ENCODE measurements at places on chromosomes 7 and 10. TPM values are rescaled to one million over a fixed set of nuclear protein-coding genes. Genes with fewer than 3 reads are reported as not detected.

The CREM gene
- 26.9 TPM for total RNA-seq

The PNLIPRP1 gene
- total RNA-seq: not detected

- no peaks in the 10 kb centered on the region for H3K27me3 ChIP-seq
- H3K36me3 ChIP-seq: peaks cover 32% of the 10 kb centered on the region
- no peak for DNase-seq
- no peaks in the 10 kb centered on the region for H3K4me1 ChIP-seq
- no peak overlapping the region for H3K27ac ChIP-seq
- H3K4me3 ChIP-seq: no peak overlapping the region
Observed at GRCh38 chr10:67912331-67912946, 28.0 kb downstream of the SIRT1 start.

DNA sequence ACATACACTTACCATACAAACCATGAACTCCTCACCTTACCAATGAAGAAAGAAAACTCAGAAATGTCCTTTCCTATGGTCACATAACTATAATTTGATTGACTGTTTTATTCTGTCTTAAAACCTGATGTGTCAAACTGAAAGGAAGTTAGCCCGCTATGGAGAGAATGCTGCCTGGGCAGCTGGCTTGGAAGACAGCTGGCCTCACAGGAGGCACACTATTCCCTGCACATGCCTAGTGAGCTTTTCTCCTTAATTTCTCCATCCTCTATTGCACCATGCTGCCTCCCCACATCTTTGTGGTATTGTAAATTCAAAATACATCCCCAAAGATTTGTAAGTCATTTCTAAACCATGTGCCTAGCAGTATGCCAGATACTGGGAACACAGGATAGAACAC, 163.3 kb downstream of the STK31 start:
- H3K27ac ChIP-seq: no peak overlapping the region
- H3K27me3 ChIP-seq: peaks cover 19% of the 10 kb centered on the region
- no peak overlapping the region for H3K4me3 ChIP-seq
- no peaks in the 10 kb centered on the region for H3K4me1 ChIP-seq
- H3K36me3 ChIP-seq: no peaks in the 10 kb centered on the region

The NEBL gene
- 55.3 TPM for total RNA-seq

The SLC39A12 gene
- total RNA-seq: not detected

GRCh38 chr7:5679048-5679812, 102.2 kb downstream of the RNF216 start:
- H3K36me3 ChIP-seq: peaks cover 5% of the 10 kb centered on the region
- no peak overlapping the region for H3K4me3 ChIP-seq
- H3K4me1 ChIP-seq: peaks cover 42% of the 10 kb centered on the region
- DNase-seq: no peak

DNA sequence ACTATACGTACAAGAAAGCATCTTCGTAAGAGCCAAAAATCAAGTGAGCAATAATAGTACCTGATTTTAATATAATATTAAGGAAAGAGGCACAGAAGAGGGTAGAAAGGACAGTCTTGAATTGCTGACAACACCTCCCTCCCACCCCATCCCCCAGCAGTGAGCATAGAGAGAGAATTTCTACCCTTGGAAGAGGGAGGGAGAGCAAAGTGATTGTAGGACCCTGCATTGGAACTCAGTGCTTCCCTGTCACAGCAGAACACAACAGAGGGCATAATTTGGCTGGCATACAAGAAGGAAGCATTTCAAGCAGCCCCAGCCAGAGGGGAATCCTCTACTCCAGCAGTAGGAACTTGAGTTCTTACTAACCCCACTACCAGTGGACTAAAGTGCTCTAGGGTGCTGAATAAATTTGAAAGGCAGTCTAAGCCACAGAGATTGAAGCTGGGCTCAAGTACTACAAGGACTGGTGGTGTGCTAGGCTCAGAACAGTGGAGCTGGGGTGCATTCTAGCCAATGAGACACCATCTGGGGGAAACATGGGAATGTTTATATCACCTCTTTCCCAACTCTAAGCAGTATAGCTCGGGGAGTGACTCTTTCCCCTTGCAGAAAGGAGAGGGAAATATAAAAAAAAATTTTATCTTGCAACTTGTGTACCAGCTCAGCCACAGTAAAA, 44.2 kb downstream of the PCLO start:
- no peaks in the 10 kb centered on the region for H3K27me3 ChIP-seq
- H3K4me1 ChIP-seq: no peaks in the 10 kb centered on the region
- no peak for DNase-seq
- H3K36me3 ChIP-seq: peaks cover 8% of the 10 kb centered on the region
- H3K4me3 ChIP-seq: no peak overlapping the region
- no peak overlapping the region for H3K27ac ChIP-seq

GRCh38 chr7:33217595-33217994, 88.2 kb downstream of the BBS9 start:
- DNase-seq: no peak
- peaks cover 10% of the 10 kb centered on the region for H3K36me3 ChIP-seq
- H3K4me1 ChIP-seq: no peaks in the 10 kb centered on the region

DNA sequence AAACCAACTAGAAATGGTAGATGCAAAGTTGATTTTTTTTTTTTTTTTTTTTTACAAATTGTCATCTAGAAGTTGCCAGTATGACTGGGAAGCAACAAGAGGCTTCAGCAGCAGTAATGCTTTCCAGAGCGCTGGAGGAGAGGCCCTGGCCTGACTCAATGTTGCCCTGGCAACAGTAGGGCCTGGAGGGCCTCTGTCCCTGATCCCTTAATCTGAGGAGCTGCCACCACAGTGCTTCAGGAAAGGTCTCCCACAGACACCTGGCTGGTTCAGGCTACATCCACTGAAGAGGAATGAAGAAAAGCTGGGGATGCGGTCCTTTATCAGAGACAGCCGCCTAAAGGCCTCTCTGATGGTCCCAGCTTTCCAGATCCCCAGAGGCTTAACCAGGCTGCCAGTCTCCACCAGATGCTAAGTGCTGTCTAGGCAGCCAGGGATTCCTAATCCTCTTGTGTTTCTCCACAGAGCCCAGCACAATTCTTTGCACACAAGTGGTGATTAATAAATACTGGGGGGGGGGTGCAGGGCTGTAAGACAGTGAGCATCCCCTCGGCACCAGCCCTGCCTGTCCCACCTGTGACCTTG, 33.7 kb downstream of the ZNF777 start:
- no peak overlapping the region for H3K4me3 ChIP-seq
- no peaks in the 10 kb centered on the region for H3K27me3 ChIP-seq
- peaks cover 7% of the 10 kb centered on the region for H3K4me1 ChIP-seq
- no peak for DNase-seq

The HOXA6 gene
- total RNA-seq: 10.9 TPM

GRCh38 chr7:31002256-31002655, 38.5 kb downstream of the GHRHR start:
- DNase-seq: no peak
- no peak overlapping the region for H3K27ac ChIP-seq
- no peak overlapping the region for H3K4me3 ChIP-seq
- H3K36me3 ChIP-seq: no peaks in the 10 kb centered on the region
- H3K4me1 ChIP-seq: peaks cover 18% of the 10 kb centered on the region

DNA sequence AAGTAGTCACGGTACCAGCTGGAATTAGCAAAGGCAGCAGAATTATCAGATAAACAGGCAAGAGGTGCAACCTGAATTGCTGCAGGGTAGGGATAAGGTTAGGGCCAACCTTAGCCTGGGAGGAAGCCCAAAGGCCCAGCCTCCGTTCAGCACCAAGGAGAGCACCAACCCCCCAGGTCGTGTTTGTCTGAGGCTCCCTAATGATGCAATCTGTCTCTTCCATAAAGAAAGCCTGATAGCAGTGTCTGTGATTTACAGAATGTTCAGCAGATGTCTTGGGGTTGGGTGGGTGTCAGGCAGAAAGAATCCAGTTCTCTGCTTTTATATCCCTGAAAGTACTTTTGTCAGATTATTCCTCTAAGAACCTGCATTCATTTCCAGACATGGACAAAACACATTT, 328.4 kb upstream of the AOAH start:
- peaks cover 10% of the 10 kb centered on the region for H3K4me1 ChIP-seq
- no peak overlapping the region for H3K4me3 ChIP-seq
- no peaks in the 10 kb centered on the region for H3K36me3 ChIP-seq
- no peaks in the 10 kb centered on the region for H3K27me3 ChIP-seq
- DNase-seq: no peak

Data from type B pancreatic cell (in vitro differentiated cells).